ENCODE measurements at places on chromosomes 7 and 10.

GRCh38 chr10:67115972-67116371 is 190.1 kb downstream of the LRRTM3 start:
- no peak for DNase-seq

DNA sequence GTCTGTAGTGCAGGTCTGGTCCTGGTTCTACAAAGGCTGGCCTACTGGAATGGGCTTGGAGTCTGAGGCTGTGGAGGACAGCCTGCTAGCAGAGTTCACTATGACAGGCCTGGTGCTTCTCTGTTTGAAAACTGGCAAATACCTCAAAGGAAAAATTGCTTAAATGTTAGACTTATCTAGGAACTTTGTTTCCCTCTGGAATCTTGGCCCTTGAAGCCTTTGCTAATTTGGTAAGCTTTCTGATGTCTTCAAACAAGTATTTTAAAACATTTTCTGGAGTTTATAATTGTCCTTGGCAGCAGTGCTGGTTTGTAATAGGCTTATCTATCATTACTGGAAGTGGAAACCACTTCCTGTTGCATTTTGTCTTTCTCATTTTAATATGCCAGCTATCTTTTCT is 139.7 kb downstream of the TMEM26 start:
- no peak for DNase-seq

DNA sequence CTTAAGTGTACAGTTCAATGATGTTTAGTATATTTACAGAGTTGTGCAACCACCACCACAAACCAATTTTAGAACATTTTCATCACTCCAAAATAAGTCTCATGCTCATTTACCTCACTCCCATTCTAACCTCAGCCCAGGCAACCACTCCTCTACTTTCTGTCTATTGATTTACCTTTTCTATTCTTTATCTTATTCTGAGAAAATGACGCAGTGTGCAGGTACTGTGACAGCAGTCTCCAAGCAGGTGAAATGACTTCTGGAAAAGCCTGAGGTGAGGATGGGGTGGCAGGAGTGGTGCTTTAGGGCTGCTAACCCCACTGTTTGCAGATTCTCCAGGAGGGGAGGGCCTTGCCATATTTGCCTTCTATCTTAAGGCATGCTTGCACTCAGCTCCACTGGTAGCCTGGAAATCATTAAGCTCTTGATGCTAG is 39.5 kb downstream of the GARS1 start:
- no peak for DNase-seq

GRCh38 chr7:100865938-100866728 is 1.1 kb upstream of the TRIP6 start:
- DNase-seq: no peak

GRCh38 chr7:11570922-11571550 is 261.0 kb downstream of the THSD7A start:
- DNase-seq: no peak

DNA sequence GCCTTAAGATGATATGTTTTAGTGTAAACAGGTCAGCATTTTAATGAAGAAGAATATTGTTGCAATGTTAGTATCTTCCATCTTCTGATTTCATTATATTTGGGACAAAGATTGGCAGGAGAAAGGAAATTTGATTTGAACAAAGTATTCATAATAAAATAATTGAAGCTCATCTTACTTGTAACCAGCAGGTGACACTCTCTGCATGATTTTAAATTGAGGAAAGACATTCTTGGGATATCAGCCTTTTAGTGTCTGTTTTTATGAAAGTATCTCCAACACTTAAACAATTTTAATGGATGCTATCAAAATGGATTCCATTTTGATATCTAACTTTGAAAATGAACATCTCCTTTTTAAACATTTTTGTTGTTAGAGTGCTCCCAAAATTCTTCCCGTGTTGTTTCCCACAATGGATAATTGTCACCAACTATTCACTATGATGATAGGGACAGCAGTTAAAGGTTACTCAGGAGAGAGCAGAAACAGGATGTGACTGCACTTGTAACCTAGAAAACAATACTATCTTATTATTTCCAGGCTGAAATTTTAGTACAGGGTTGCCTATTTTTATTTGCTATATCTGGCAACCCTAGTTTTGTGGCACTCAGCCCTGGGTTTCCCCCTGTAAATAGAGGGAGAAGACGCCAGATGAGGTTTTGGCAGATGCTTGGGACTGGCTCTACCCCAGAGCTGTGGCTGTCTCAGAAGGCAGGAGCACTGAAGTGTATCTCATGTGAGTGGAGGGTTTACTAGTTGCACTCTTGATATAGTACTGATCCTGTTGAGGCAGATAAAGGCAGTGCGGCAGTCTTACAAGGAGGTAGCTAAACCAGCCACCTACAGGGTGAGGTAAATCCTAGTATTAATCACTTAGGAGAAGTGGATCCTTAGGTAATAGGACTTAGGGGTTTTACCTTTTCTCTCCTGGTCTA is 31.0 kb upstream of the ABCB4 start:
- DNase-seq: no peak

DNA sequence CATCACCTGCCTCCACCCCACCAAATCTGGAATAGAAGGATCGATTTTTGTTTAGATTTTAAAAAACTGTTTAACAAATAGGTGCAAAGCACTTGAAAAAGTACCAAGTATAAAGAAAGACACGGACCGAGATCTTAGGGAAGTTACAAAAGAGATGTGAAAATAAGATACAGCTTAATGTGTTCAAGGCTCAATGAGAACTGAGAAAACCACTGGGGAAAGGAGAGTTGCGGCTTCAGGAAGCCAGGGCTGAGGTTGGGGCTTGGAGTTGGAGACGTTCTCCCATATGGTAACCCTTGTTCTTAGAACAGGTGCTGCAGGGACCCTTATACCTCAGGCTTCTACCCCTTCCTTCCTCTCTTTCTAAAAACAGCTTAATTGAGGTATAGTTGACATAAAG is 140.2 kb downstream of the FANK1 start:
- no peak for DNase-seq

DNA sequence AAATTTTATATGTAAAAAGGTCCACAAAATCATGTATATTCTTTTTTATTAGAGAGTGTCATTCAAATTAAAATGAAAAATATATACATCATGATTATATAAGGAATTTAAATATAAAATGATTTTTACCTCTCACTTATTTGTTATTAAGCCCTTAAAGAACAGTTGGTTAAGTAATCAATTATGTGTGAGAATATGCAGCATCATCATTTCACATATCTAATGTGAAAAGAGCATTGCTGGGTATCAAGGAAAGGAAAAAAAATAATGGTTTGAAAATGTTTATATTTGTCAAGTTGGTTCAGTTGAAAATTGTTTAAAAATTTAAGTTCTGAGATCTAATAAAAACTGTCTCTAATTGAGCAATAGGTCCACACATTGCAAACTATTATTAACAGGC is 363.6 kb upstream of the GRM3 start:
- no peak for DNase-seq

- no peak for DNase-seq
Measured at GRCh38 chr7:138889582-138890498, 91.3 kb downstream of the KIAA1549 start.

DNA sequence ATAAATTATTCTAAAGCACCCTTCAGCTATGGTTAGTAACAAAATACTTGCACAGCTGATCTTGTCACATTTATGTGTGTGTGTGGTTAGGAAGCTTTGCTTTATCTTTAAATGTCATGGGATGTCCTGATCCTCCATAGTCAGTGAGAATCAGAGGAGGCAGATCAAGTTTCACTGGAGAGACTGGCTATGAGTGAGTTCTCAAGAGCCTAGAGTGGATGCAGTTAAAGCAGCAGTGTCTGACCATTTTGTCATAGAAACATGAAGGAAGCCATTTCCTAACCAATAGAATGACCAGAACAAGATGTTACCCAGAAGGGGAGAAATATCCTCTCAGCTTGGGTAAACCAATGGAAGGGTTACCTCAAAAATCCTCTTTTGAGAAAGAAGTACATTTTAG is 207.2 kb upstream of the DKK1 start:
- DNase-seq: no peak

GRCh38 chr7:93375603-93376002 is 143.4 kb downstream of the VPS50 start:
- DNase-seq: no peak

GRCh38 chr10:18158773-18159265 is 18.6 kb downstream of the CACNB2 start:
- no peak for DNase-seq

DNA sequence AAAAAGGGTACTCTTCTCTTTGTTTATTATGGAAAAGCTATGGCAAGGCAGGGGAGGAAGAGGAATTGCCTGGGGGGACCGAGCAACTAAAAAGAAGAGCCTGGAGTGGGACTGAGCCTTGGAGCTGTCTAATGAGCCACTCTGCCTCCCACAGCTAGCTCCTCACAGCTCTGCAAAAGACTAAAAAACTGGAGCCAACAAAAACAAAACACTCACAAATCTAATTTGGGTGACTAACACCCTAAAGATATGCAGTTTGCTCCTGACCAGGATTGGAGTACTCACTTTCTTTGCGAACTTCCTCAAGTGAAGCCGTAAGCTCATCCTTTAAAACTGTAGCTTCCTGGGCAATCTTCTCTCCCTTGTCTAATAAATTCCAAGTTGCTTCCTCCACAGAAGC is 89.4 kb downstream of the CTNNA3 start:
- no peak for DNase-seq

DNA sequence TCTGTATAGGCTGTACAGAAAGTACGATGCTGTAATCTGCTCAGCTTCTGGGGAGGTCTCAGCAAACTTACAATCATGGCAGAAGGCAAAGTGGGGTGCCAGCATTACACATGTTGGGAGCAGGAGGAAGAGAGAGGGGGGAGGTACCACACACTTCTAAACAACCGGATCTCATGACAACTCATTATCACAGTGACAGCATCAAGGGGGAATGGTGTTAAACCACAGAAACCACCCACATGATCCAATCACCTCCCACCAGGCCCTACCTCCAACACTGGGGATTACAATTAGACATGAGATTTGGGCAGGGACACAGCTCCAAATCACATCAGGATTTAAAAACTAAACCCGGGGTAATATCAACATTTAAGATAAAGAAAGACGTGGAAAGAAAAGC is 468.8 kb upstream of the AUTS2 start:
- DNase-seq: no peak

- no peak for DNase-seq
Measured at GRCh38 chr7:78379148-78379547, 580.6 kb downstream of the PHTF2 start.

DNA sequence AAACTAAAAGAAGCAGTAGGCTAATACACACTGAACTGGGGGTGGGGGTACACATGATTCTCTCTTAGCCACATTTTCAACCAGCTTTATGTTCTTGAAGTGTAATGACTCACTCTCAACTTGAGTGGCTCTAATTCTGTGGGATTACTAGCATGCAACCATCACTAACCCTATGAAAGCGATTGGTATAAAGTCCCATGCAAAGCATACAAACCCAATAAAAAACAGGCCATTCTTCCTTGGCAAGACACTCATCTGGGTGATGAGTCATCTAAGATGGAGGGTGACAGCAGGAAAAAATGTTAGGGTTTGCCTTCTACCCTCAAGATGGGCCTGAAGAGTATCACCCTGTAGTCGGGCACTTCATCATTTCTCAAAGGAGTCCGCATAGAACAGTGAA is 14.9 kb upstream of the PON3 start:
- DNase-seq: no peak

DNA sequence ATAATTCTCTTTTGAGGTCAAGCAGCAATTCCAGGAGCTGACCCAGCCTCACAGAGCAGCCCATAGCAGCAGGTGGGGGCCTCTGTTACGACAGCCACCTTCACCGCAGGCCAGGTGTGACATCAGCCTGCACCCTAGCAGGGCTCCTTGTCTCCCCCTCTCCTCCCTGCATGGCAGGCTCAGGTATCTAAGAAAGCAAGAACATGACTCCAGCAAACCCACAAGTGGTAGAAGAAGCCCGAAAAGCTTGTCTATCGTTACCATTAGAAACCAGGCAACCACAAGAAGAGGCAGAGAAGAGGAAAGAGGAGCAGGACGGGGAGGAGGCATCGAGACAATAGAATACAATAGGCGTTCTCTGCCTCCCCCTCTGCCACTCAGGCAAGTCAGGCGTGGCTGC is 104.0 kb upstream of the PRR15 start:
- DNase-seq: no peak

DNA sequence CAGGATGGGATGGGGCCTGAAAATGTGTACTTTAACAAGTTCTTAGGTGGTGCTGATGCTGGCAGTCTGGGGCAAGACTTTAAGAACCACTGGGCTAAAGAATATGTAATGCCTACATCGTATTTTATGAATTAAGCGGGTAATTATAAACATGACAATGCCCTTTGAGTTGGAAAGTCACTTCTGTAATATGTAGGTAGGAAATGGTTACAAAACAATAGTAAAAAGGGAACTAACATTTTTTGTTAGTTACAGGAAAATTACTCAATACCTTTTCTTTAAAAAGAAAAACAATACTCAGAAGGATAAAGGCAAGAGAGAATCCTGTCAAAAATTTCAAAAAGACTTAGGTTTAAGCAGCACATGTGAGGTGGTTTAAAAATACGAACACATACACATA is 48.3 kb upstream of the STEAP4 start:
- DNase-seq: no peak

DNA sequence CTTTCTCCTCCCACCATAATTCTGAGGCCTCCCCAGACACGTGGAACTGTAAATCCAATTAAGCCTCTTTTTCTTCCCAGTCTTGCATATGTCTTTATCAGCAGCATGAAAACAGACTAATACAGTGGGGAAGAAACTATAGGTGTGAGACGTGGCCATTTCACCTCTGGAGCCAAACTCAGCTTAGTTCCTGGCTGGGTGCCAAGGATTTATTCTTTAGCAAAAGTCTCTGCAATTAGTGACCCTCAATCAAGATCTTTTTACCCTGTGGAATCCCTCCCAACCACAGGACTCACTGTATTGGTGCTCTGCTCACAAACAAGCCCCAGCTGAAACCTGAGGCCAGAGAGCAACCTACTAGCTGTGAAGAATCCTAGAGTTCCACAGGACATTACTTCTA is 28.1 kb upstream of the SFTPD start:
- DNase-seq: no peak

DNA sequence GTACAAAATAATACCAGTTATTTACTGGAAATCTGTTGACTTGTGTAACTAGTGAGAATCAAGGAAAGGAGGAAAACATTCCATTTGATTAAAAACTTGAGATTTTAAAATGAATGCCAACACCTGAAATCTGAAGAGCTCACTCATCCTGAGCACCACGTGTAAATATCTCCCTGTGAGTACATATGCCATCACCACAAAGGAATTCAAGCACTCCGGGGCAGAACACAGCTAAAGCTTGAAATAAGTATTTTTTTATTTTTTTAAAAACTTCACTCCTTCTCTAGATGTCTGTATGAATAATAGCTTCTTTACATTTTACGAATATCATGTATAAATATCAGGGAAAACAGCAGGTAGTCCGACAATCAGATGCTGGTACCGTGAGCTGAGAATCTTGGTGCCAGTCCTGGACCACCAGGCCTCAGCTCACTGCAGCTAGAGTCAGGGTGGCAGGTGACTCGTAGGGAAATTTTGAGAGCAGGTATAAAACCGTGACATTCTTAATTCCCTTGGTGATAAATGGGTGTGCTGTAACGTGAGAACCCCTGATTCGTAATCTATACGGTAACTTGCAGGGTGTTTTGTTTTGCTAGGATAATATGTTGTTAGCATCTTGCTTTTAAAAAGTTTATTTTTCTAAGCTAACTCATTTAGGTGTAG is 12.7 kb downstream of the LMTK2 start:
- DNase-seq: no peak

- DNase-seq: no peak
Measured at GRCh38 chr7:123715198-123715597, 33.6 kb downstream of the WASL start.

- no peak for DNase-seq
Measured at GRCh38 chr10:86071758-86072157, 294.8 kb downstream of the GRID1 start.

GRCh38 chr7:155799514-155799913 is 12.7 kb downstream of the SHH start:
- no peak for DNase-seq

Data from T-helper 1 cell (primary cell).